ENCODE measurements at places on chromosomes 3 and 15. TPM values are rescaled to one million over a fixed set of nuclear protein-coding genes. Genes with fewer than 3 reads are reported as not detected.

The TPRG1 gene
- 0.08 TPM for total RNA-seq

The CHCHD4 gene
- total RNA-seq, result 39.1 TPM

The GRAMD1C gene
- total RNA-seq, result 5.2 TPM

The NANOGP8 gene
- 0.64 TPM for total RNA-seq

The ZNF502 gene
- 3.0 TPM for total RNA-seq

The CCR1 gene
- 0.03 TPM for total RNA-seq

The CPLX3 gene
- total RNA-seq, result 0.08 TPM

The ARHGEF26 gene
- total RNA-seq, result 5.5 TPM

The NME9 gene
- 0.19 TPM for total RNA-seq

The EXD1 gene
- total RNA-seq, result not detected

The CX3CR1 gene
- total RNA-seq, result not detected

The LTF gene
- 0.04 TPM for total RNA-seq

The GPR176 gene
- 21.1 TPM for total RNA-seq

The ECE2 gene
- not detected for total RNA-seq

The SPINK8 gene
- total RNA-seq, result not detected

The TFG gene
- total RNA-seq, result 63.8 TPM

The RAB27A gene
- 4.4 TPM for total RNA-seq

The FBXO45 gene
- 11.1 TPM for total RNA-seq

The AGBL1 gene
- not detected for total RNA-seq

The FGF12 gene
- 3.1 TPM for total RNA-seq

The LARP6 gene
- 163 TPM for total RNA-seq

The SERPINI2 gene
- not detected for total RNA-seq

The COL8A1 gene
- 4.7 TPM for total RNA-seq

The SLCO2A1 gene
- 0.03 TPM for total RNA-seq

The HEG1 gene
- total RNA-seq, result 14.3 TPM

The NEIL1 gene
- total RNA-seq, result 3.8 TPM

The KIF15 gene
- 33.3 TPM for total RNA-seq

The MEGF11 gene
- total RNA-seq, result 1.1 TPM

The CAMK2N2 gene
- total RNA-seq, result 0.23 TPM

The PATL2 gene
- 0.50 TPM for total RNA-seq

The USP50 gene
- total RNA-seq, result not detected

The TXNRD3 gene
- total RNA-seq, result 8.7 TPM

The CFAP161 gene
- 0.08 TPM for total RNA-seq

The ARL6IP5 gene
- total RNA-seq, result 35.1 TPM

The TICRR gene
- 10.2 TPM for total RNA-seq

The HIGD2B gene
- 0.11 TPM for total RNA-seq

Measured in A375 (cell line).